IPS-NIHi11 (cell line): ENCODE measurements at places on chromosomes 12 and 14.

GRCh38 chr12:108855284-108856169 is 1.9 kb downstream of the SSH1 start:
- DNase-seq: no peak

- DNase-seq: no peak
These were observed 117.0 kb downstream of the SMOC1 start for GRCh38 chr14:69996216-69996615.

- DNase-seq: no peak
These were observed 10.1 kb upstream of the RPS6KA5 start for GRCh38 chr14:91070572-91070971.

DNA sequence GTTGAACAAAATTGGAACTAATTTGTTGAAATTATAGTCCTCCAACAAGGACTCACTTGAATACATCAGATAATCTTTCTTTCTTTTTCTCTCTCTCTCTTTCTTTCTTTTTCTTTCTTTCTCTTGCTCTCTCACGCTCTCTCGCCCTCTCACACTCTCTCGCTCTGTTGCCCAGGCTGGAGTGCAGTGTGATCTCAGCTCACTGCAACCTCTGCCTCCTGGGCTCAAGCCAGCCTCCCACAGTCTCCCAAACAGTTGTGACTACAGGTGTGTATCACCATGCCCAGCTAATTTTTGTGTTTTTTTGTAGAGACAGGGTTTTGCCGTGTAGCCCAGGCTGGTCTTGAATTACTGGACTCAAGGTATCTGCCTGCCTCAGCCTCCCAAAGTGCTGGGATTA is 22.8 kb downstream of the WDR20 start:
- no peak for DNase-seq

- no peak for DNase-seq
These were observed 137.6 kb upstream of the SSTR1 start for GRCh38 chr14:38070061-38070588.
